ENCODE measurements at places on chromosomes 6 and 20. TPM values are rescaled to one million over a fixed set of nuclear protein-coding genes. Genes with fewer than 3 reads are reported as not detected.

- H3K27ac ChIP-seq = no peak overlapping the region
- no peaks in the 10 kb centered on the region for H3K4me1 ChIP-seq
- H3K27me3 ChIP-seq = no peaks in the 10 kb centered on the region
- peaks cover 7% of the 10 kb centered on the region for H3K36me3 ChIP-seq
Observed at GRCh38 chr20:44288252-44288651, 22.8 kb downstream of the FITM2 start.

- no peak overlapping the region for H3K27ac ChIP-seq
- DNase-seq = no peak
Observed at GRCh38 chr6:36052097-36052496, 24.5 kb downstream of the MAPK14 start.

GRCh38 chr20:49185071-49185761, 2.9 kb downstream of the STAU1 start:
- no peak overlapping the region for H3K4me3 ChIP-seq
- peaks cover 11% of the 10 kb centered on the region for H3K36me3 ChIP-seq
- DNase-seq = no peak
- H3K27me3 ChIP-seq = no peaks in the 10 kb centered on the region
- H3K27ac ChIP-seq = peak overlapping the region; percentile 46
- peaks cover 63% of the 10 kb centered on the region for H3K4me1 ChIP-seq

- no peak overlapping the region for H3K4me3 ChIP-seq
- no peak for DNase-seq
- H3K27me3 ChIP-seq = no peaks in the 10 kb centered on the region
- H3K36me3 ChIP-seq = no peaks in the 10 kb centered on the region
- peaks cover 41% of the 10 kb centered on the region for H3K4me1 ChIP-seq
- peak overlapping the region; percentile 22 for H3K27ac ChIP-seq
Observed at GRCh38 chr6:157068691-157069324, 254.5 kb downstream of the TMEM242 start.

DNA sequence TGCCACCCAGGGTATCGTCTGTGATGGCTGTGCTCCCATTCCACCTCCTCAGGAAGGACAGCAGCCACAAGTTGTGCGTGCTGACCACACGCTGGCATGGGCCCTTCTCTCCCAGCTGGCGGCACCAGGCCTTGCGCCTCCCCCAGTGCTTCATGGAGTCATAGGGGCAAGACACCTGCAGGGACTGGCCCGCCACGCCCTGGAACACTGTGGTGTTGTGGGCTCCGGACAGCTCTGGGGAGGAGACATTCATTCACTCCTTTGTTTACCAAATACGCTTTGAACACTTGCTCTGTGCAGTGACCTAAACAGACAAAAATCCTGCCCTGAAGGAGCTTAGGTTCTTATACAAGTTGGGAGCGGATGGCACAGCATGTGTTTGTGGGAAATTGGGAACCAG, 1.5 kb downstream of the TREM2 start:
- no peaks in the 10 kb centered on the region for H3K27me3 ChIP-seq
- no peak overlapping the region for H3K27ac ChIP-seq
- H3K4me1 ChIP-seq = no peaks in the 10 kb centered on the region
- no peak overlapping the region for H3K4me3 ChIP-seq

DNA sequence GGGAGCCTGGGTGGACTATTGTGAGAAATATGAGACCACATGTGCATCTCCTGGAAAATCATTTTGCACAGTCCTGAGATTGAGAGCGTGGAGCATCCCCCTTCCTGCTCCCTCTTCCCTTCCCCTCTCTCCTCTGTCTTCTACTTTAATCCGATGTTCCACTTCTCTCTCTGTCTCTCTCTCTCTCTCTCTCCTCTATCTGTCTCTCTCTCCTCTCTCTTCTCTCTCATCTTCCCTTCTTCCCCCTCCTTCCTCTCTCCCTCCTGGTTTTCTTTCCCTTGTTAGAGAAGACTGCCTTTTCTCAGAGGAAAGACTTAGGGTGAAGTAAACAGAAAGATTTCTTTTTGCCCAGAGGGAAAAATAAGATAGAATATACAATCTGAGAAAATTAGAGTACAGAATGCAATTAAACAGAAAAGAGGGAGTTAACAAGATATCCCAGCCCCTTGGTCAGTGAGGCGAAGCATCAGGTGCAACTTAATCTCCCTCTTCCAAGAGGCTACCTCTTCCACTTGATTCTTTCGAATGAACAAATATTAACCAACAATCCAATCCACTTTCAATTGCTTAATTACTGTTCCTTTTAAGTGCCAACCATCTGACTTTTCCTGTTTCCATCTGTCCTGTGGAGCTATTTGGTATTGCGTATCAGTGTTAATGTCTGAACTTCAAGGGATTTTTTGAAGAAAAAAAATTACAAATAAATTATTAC, 14.6 kb downstream of the KHDC1 start:
- H3K36me3 ChIP-seq = no peaks in the 10 kb centered on the region
- no peaks in the 10 kb centered on the region for H3K4me1 ChIP-seq
- DNase-seq = no peak
- H3K27me3 ChIP-seq = no peaks in the 10 kb centered on the region

- H3K27ac ChIP-seq = no peak overlapping the region
- peaks cover 21% of the 10 kb centered on the region for H3K36me3 ChIP-seq
Observed at GRCh38 chr6:80235647-80236046, 129.2 kb downstream of the BCKDHB start.

GRCh38 chr6:78117966-78118365, 465.1 kb downstream of the MEI4 start:
- H3K4me3 ChIP-seq = no peak overlapping the region
- H3K36me3 ChIP-seq = no peaks in the 10 kb centered on the region
- no peak overlapping the region for H3K27ac ChIP-seq
- no peaks in the 10 kb centered on the region for H3K27me3 ChIP-seq
- no peaks in the 10 kb centered on the region for H3K4me1 ChIP-seq

The ABHD16B gene
- total RNA-seq = not detected

The BFSP1 gene
- total RNA-seq = not detected

The GJA1 gene
- total RNA-seq = 0.29 TPM

The ZBTB22 gene
- total RNA-seq = 9.0 TPM

The DDO gene
- not detected for total RNA-seq

The TMEM244 gene
- total RNA-seq = not detected

The CCDC170 gene
- total RNA-seq = not detected

The GLP1R gene
- total RNA-seq = 0.07 TPM
